ENCODE measurements at places on chromosomes 7 and 10.

DNA sequence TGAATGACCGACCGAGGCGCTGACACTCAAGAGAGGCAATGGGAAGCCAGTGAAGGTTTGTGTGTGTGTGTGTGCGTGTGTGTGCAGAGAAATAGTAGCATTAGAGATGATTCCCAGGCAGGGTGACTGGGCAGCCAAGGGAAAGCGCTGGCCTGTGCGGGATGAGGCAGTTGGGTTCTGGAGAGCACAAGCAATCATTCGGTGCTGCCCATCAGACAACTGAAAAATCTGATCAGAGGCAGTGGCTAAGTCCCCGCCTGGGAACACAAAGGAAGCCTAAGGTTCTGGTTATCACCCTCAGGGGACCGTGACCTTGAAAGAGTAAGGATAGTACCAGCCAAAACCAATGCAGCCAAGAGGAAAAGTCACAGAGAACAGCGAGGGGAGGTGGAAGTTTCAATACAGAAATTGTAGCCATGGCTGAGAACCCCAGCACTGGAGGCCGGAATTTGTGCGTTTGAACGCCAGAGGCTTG, 868 bp upstream of the PDCD4 start:
- no peak for DNase-seq

GRCh38 chr7:13099154-13099795, 411.8 kb downstream of the ARL4A start:
- no peak for DNase-seq

DNA sequence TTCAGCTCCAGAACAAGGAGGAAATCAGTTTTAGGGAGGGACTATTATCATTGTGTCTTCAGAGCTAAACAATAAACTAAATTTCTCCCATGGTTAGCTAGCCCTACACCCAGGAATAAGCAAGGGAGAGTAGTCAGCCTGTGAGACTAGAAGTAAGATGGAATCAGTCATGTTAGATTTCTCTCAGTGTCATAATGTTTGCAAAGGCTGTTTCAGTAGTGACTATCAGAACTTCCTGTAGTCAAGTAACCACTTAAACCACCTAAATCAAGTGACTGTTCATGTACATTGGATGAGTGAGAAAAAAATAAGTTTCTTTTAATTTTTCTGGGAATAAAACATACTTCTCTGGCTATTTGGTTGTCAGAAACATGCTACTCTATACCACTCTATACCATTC, 121.6 kb downstream of the KCND2 start:
- DNase-seq: no peak

- no peak for DNase-seq
Observed at GRCh38 chr10:62853710-62854109, 37.5 kb upstream of the EGR2 start.

DNA sequence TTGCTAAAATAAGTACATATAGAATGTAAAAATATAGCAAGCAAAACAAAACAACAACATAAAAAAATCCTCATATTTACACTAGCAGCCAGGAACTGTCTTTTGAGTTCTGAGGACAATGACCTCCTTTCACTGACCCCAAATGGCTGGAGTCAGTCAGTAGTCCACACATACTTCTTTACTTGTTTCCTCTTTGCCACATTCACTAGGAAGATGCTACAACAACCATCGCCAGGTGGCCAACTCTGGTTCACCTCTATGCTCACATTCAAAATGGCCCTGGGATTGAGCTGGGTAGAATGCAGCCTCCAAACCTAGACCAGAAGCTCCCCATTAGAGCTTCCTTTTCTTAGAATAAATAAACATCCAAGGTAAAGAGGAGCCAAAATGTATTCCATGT, 356.2 kb downstream of the PLXNA4 start:
- no peak for DNase-seq

DNA sequence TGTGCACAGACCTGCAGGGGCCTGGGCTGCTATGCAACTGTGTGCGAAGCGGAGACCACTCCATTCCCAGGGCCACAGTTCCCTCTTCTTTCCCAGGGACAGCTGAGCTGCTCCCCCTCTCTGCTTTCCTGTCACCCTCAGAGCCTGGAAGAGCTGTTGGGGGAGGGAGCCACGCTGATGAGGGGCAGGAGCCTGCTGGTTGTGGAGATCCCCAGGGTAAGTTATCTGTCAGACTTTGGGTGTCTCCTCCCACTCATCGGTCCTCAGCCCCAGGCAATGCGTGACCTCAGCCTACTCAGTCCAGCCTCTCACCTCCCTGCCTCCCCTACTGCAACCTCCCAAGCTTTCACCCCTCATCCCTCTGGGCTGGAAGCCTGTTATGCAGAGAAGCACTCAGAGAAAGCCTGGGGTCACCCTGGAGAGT, 53.5 kb downstream of the ZNF467 start:
- DNase-seq: no peak

DNA sequence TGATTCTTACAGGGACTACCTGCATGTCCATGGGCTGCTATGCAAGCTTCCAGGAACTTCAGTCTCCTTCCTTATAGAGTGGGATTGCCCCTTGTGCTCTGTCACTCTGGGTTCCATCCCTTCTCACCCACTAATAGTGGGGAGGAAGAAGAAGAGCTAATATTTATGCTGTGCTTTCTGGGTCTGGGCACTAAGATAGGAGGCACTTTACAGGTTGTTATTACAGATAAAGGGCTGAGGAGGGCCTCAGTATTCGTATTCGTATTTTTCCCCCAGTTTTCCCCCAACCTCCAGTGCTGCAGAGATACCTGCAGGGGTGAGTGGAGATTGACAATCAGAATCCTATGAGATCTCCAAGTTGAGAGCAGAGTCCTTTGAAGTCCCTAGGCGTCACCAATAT, 14.2 kb downstream of the HK1 start:
- DNase-seq: no peak

- no peak for DNase-seq
Observed at GRCh38 chr10:9869205-9869604, 1148.5 kb upstream of the CELF2 start.

GRCh38 chr10:132388891-132389432, 8.0 kb upstream of the PWWP2B start:
- DNase-seq: no peak

DNA sequence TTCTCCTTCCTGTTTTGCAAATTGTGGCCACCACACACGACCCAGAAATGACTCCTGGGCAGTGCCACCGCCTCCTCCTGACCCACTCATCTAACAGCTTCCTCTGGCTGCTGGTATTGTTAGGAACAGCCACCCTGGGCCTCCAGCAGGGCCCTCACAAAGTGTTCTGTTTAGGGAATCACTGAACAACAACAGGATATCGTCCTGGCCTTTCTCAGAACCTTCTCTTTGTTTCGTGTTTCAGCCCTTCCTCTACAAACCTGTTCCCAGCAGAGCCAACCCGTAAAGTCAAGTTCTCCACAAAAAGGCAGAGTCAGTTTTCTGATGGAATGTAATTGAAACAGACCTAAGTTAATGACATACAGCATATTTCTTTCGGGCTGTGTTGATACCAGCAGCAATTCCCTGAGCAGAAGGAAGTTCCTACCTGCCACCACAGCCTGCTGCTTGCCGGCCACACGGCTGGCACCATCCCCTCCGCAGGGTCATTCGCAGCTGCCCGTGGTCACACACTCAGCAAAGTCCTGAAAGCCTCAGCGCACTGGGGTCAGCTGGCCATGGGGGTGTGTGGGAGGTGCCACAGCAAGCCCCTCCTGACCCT, 91.7 kb upstream of the PITRM1 start:
- no peak for DNase-seq

GRCh38 chr7:155869784-155870076, 57.5 kb upstream of the SHH start:
- DNase-seq: no peak

DNA sequence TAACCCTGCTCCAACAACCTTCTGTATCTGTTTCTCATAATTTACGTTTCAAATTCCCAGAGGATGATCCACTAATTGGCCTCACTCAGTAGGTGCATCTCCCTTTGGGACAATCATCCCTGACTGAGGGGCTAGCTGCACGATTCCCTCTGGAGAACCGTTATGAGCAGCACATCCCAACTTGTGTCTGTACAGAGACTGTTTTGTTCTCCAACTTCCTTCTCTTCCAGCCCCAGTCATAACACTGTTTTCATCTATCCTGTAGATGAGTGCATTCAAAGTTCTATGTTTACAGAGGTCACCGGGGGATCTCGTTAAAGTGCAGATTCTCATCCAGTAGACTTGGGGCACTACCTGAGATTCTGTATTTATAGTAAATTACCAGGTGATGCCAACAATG, 187.2 kb downstream of the REEP3 start:
- DNase-seq: no peak

DNA sequence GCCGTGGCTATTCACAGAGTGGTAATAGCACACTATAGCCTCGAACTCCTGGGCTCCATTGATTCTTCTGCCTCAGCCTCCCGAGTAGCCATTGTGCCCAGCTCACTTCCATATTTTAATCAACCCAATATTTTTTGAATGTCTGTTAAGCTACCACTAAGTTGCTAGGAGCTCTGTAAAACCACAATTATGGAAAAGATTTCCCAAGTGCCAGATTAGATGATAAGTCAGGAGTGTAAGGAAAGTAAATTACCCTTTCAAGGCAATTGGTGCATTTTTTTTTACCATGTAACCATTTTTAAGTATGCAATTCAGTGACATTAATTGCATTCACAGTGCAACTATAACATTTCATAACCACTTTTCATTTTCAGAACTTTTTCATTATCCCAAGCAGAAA, 87.5 kb upstream of the GATAD1 start:
- peak; percentile 44 for DNase-seq

GRCh38 chr10:126042354-126042753, 146.0 kb downstream of the FANK1 start:
- DNase-seq: no peak

DNA sequence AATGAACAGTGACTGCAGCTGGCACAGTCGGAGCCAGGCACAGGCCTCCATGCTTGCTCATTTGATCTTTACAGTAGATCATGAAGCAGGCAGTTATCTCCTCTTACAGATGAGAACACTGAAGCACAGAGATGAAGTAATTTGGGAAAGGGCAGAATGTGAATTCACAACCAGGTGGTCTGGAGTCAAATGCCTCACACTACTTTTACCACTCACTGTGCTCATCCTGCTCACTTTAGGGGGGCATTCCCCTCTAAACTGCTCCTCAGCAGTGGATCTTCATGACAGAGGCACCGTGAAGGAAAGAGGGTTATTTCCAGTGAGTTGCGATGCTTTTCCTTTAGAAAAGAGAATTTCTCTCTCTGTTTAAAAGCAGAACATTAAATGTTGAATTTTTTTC, 15.1 kb downstream of the SNX10 start:
- DNase-seq: no peak

GRCh38 chr7:111982804-111983203, 223.4 kb downstream of the DOCK4 start:
- DNase-seq: peak; percentile 51

DNA sequence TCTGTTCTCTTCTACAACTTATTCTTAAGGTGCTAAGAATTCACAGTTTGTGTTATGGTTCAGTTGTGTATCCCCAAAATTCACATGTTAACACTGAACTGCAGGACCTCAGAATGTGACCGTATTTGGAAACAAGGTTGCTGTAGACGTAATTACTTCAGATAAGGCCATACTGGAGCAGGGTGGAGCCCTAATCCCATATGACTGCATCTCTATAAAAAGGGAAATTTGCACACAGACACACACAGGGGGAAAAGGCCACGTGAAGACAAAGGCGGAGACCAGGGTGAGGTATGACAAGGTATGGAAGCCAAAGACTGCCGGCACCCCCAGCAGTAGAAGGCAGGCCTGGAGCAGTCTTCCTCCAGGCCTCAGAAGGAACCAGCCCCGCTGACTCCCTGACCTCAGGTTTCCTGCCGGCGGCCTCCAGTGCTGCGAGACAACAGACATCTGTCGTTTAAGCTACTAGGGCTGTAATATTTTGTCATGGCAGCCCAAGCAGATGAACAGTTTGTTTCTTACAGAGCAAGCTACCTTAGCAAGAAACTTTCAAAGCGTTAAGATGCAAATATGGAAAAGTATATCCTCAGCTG, 98.7 kb downstream of the PROSER2 start:
- no peak for DNase-seq

GRCh38 chr10:86851328-86852207, 95.1 kb downstream of the BMPR1A start:
- DNase-seq: peak; percentile 72

DNA sequence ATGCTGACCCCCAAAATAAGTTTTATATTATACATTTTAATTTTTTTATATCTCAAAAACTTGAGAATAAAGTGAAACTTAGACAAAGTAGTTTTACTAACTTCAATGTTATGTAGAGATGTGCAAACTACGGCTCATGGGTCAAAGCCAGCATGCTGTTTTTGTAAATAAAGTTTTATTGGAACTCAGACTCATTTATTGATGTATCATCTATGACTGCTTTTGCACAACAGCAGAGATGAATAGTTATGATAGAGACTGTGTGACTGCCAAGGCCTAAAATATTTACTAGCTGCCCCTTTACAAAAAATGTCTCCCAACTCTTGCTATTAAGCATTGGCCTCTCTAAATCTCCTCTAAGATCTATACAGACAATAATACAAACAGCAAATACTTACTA, 12.4 kb downstream of the MTPN start:
- DNase-seq: no peak

DNA sequence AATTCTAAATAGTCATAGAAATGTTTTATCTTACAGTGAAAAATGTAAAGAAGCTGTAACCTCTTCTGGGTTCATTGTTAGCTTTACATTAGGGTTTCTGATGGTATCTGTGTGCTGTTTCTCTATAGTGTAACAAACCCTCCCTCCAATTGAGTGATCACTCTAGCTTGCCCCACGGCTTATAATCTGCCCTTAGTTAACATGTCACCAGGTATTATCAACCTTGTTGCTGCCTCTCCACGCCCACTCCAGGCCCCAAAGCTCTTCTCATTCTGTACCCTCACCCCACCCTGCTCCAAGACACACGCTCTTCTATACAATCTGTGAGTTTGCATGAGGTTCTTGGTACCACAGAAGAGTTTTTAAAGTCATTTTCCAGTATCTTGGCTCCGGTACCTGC, 139.4 kb downstream of the ARID5B start:
- no peak for DNase-seq

GRCh38 chr7:78677391-78677790, 776.1 kb downstream of the MAGI2 start:
- DNase-seq: no peak

DNA sequence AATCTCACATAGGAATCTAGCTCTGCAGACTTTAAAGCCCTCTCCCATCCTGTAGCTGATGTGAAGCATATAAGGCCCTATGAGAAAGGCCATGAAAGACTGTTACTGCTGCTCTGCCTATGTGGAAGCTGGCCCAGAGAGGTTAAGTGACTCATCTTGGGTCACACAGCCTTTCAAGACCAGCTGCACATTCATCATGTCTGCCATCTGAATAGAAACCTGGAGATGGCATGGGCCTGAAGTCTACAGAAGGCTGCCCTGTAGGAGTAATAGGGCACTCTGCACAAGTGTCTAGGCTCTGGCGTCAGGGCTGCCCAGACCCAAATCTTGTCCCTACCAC, 59.4 kb upstream of the COL13A1 start:
- DNase-seq: no peak

GRCh38 chr10:49539320-49539885, 482 bp upstream of the ERCC6 start:
- DNase-seq: no peak

Data from AG04449 (cell line).